ENCODE measurements at places on chromosomes 4 and X.

DNA sequence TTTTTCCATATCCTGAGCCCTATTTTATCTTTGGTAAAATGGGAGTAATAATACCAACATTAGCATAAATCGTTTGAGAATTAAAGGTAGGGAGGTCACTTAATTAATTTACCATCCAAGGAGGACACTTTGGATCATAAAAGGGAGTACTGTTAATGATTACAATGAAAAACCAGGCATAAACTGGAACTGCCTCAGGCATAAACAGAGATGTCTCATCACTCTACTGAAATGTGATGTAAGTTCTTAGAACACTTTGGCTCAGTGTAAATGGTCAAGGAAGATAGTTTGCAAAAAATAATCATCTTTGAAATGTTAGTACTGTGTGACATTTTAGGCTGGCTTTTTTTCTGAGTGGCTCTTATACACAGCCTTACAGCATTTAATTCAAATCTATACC, 268.7 kb downstream of the SLC39A8 start:
- no peak for DNase-seq

DNA sequence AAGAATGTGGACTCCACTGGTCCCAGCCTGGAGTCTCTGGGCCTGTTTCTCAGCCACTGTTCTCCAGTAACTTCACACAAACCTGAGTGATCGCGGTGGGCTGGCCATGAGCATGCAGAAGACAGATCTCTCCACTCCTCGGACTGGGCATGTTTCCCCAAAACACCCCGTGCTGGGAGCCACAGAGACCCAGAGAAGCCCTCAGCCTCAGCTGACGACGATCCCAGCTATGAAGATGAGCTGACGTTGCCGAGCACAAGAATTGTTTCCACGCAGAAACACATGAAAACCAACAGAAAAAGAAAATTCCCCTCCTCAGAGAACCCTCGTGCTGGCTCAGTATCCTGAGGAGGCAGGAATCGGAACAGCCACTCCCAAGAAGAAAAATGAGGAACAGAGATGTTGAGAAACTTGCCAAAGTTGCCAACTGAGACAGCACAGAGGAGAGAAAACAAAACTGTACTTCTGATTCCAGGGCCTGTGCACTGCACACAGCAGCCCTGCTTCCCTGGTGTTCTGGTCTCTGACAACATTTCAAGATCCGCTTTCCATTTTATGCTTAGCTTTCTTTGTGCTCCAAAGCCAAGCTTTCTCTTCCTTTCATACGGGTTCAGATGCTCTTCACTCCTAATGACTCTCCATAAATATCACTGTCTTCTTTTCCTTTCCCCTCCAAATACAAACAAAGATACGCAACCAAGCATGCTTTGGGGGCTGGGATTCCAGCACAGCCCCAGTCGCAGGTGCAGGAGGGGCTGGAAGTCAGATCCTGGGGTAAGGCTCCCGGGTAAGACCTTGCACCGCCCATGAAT, 81.4 kb downstream of the IRF2 start:
- DNase-seq: no peak

DNA sequence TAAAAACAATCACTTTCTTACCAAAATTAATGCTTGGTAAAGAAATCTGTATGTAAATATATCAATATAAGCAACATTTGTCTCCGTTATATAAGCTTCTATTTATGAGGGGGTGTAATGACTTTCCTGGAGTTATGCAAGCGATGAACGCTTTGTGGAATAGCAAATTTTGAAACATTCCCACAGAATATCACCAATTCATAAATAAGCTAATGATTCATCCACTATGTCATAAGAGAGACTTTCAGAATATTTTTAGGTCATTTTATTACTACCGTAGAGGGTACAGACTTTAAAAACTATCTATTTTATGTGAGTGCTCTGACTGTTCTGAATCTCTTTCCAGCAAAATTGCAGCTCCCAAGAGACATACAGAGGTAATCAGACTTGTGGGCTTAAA, 179.5 kb upstream of the FTHL17 start:
- no peak for DNase-seq

GRCh38 chr4:109939190-109939589, 26.5 kb downstream of the EGF start:
- DNase-seq: no peak

DNA sequence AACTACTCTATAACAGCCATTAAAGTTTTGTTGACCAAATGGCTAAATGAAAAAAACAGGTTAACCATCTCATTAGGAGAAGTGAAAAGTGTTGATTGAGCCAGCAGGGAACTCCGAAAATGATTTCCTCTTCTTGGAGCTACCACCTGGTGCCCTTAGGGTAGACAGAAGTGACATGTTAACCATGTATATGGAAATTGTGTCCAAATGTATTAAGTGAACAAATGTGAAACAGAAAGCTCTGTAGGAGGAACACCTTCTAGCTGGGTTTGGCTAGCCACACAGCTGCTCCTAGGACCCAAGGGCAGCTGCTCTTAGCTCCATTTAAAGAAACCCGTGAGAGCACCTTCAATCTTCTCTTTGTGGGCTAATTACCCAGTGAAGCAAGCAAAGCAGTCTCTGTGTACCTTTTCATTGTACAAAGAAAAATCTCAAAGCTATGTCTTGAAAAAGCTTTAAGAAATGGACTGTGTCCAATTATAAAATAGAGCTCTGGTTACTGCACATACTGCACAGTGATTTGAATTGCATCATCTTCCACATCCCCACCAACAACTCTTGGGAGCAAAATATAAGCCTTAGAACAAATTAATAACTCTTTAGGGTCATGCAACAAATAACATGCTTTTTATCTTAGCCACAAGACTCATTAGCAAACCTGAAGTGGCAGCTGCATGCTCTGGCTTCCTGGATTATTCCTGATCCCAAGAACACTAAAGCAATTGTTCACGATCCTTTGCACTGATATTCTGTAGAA, 59.2 kb upstream of the PARM1 start:
- DNase-seq: no peak

DNA sequence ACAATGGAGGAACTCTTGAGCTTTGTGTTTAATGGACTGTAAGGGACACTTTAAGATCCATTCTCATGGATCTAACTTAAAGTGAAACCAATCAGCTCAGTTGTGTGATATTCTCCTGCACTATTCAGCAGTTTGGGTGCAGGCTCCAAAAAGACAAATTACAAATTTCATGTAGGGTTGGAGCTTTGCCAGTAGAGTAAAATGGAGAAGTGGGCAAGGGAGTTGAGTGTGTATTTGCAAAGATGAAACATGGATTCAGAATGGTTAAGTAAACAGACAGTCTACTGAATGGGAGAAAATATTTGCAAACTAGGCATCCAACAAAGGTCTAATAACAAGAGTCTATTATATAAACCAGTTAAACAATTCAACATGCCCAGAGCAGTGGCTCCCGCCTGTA, 21.2 kb upstream of the MID2 start:
- no peak for DNase-seq

DNA sequence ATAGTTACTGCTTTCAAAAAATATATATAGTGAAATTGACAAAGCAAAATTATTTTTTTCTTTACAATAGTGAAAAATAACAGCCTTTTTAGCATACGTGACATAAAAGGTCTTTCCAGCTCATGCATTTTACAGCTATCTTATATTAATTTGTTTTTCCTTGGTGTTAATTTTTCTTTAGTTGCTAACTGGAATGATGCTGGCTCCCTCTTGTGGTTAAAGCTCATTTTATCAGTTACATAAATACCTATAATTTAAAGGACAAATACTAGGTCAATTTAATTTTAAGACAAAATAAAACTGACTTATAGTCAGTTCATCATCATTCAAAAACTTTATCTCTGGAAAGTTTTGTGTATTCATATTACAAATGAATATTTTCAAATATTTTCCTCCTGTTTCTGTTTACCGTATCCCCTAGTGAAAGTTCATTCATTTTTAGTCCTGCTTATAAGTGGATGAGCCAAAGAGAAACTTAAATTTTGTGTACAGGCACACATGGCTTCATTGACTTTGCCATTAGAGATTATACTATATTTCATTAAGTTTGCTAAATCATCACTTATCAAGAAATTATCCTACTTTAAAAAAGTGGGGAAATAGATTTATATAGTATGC, 9.9 kb upstream of the ANAPC4 start:
- DNase-seq: peak; percentile 31

- no peak for DNase-seq
Measured at GRCh38 chrX:69107747-69108401, 57.4 kb downstream of the PJA1 start.

- no peak for DNase-seq
Measured at GRCh38 chr4:105509714-105510113, 35.9 kb upstream of the PPA2 start.

DNA sequence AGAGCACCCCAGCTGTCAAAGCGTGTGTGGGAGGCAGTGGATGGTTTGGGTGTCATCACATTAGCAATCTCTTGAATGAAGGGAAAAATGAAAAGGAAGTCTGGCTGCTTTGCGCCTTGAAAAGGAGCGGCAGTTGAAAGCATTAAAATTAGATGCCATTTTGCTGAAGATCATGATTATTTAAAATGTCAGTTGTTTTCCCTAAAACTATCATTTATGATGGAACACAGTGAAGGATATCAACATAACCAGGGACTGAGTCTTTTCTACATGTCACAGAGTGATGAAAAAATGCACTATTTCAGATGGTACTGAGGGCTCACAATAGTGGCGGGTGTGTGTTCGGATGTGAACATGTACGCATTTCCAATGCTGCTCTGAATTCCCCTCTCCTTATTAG, 450.2 kb upstream of the CPEB2 start:
- DNase-seq: no peak

- DNase-seq: no peak
Measured at GRCh38 chrX:133923113-133923512, 62.3 kb downstream of the GPC3 start.

DNA sequence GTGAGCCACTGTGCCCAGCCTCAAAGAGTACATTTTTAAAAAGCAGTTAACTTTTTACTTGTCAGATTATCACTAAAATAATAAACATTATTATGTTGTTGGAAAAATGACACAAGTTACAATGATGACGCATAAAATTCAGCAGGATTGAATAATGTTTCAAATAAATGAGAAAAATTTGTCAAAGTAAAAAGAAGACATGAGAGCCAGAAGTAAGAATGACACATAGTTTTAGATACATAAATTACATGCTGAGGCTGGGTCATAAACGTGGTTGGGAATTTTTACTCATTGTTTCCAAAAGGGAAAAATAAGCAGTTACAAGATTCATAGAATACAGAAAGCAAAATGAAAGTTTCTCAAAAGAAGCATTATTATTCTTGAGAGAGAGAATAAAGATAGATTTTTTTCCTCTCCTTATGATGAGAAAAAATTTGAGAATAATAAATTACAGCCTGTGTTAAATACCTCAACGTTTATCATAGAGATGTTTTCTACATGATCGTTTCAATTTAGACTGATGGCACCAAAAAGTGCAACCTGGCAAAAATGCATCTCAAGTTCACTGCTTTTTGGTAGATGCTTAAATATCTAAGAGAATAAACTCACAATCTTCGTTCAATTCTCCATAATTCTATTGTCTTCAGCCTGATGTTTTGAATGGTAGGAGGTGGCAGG, 40.4 kb downstream of the GUCY1B1 start:
- DNase-seq: no peak

- DNase-seq: peak; percentile 55
Measured at GRCh38 chr4:150244600-150244999, 166.4 kb downstream of the DCLK2 start.
